ENCODE measurements at places on chromosomes 2 and 18.

DNA sequence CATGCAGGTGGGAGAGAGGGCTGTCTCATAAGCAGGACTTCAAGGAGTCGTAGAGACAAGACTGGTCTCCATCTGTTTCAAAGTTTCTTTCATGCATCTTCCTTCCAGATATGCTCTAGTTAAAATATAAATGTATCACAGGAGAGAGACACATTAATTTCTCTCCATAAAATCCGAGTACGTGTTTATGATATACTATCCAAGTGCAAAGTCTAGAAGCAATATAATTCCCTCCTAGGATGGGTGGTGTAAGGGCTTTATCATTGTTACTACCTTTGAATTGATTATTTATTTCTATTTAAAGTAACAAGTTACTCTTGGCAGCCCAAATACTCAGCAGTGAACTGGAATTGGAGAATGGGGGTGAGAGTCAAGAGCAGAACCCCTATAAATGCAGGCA, 172.3 kb downstream of the LRRTM1 start:
- DNase-seq = no peak

DNA sequence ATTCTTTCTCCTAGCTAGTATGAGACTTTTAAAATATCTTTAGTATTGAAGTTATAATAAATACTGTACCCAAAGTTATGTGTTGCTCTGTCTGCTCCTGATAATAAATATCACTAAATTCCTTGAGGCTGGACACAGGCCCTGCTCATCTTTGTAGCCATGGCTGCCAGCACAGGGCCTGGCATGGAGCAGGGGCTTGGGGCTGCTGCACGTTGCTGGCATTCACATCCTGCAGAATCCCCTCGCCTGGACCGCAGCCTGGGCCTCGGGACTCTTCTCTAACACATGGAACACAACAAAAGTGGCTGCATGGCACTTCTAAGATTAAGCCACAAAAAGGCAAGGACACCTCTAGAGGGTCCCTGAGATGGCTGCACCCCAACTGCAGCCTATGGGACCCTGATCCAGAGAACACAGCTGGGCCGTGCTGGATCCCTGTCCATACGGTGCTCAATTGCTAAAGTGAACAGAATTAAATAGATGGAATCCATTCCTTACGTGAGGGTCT, 477.5 kb upstream of the MYT1L start:
- no peak for DNase-seq

GRCh38 chr2:96523659-96524481, 12.7 kb upstream of the ARID5A start:
- no peak for DNase-seq

DNA sequence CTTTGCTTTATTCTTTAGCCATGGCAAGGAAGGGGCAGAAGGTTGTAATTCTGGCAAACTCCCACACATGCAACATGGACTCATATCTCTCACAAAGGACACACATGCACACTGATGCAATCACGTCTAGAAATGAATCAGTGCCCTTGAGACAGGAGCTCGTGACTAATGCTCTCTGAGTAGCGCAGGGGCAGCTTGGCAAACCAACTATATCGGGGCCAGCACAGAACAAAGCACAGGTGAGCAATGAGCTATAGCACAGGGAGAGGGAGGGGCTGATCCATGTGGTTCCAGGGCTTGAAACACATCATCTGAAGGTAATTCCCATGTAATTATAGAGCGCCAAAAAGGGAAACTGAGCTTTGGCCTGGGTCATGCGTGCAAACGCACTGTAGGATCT, 165.2 kb upstream of the KLF7 start:
- no peak for DNase-seq

DNA sequence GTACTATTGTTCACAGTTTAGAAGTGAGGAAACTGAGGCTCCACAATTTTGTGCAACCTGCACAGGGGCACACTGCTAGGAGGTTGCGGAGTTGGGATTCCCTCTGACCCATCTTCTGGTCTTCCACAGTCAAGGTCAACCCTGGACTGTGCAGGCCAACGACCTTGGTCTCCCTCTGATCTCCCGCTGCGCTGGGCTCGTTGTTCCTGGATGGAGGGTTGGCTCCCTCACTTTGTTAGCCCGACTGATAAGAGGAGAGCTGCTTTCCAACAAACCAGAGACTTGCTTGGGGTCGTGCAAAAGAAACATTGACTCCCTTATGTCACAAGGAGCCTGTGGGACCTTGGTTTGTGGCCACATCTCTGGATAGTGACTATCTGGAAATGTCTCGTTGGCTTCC, 187.6 kb downstream of the MYCN start:
- no peak for DNase-seq

GRCh38 chr2:232434563-232435374, 21.2 kb upstream of the ALPI start:
- DNase-seq = no peak

GRCh38 chr2:75153221-75153620, 46.1 kb downstream of the TACR1 start:
- no peak for DNase-seq

GRCh38 chr2:155141418-155141817, 442.9 kb downstream of the KCNJ3 start:
- no peak for DNase-seq

GRCh38 chr18:32386471-32386870, 84.2 kb downstream of the GAREM1 start:
- no peak for DNase-seq

GRCh38 chr18:3153107-3153704, 66.6 kb downstream of the MYOM1 start:
- no peak for DNase-seq

DNA sequence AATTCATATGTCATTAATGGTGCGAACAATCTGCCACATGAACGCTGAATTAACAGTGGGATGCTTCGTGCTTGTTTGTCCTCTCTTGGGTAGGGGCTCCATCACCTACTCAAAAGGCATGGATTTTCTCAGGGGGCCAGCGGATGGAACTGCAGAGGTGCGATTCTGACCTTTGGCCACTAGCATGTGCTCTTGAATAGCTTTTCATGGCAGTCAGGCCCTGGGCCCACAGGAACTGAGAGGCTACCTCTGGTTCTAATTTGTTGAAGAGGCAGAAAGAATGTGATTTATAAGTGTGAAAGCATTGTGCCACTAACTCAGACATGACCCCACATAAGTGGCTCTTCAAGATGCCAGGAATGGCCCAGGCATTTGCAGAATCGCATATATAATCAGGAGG, 283.2 kb downstream of the INSIG2 start:
- DNase-seq = no peak

DNA sequence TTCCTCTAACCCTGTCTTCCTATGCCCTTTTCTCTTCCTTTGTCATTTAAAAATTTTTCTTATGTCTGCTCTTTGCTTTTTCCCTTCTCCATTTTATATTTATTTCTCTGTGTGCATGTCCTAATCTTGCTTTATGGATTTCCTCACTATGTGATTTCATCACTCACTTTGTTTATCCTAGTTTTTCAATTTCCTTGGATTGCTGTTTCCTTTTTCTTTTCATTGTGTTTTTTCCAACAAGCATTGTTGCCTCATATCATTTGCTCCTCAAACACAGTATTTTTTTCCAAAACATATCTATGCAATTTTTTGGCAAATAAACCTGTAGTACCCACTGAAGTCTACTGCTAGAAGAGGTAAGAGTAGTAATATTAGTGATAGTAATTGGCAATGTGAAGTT, 67.4 kb upstream of the PNPT1 start:
- no peak for DNase-seq

DNA sequence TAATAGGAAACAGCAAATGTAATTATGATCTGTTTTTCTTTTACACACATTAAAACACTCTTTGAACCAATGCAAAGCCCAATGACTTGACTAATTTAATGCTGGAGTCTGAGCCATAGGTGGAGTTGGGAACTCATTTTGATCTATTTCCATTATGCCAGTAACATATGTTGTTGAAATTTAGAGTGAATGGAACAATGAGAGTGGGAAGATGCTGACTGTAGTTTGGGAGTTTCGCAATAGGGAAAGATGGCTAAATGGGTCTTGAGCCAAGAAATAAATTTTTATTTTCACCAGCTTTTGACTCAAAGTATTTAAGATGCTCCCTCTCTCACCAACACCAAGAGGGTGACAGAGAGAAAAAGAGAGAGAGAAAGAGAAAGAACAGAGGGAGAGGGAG, 246.7 kb downstream of the DLGAP1 start:
- DNase-seq = no peak

DNA sequence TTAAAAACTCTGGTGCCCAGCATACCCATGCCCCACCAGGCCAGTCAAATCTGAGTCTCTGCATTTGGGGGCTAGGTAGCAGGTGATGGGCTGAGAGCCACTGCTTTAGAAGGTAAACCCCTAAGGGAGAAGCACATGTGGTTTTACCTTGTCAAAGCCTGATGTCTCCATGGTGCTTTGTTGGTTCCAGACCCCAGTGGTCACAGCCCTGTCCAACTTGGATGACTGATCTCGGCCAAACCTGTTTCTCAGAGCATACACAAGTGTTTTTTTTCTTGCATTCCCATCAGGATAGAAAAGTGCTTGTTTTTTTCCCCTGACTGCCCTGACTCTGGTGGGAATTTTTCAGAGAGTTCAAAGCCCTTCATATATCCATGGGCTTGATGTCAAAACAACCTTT, 13.5 kb downstream of the PLB1 start:
- no peak for DNase-seq

GRCh38 chr2:78408795-78409118, 616.7 kb upstream of the REG3G start:
- DNase-seq = no peak

- peak; percentile 41 for DNase-seq
Observed at GRCh38 chr2:28956415-28956826, 24.7 kb upstream of the TOGARAM2 start.

- no peak for DNase-seq
Observed at GRCh38 chr2:73269686-73270465, 14.4 kb downstream of the FBXO41 start.

DNA sequence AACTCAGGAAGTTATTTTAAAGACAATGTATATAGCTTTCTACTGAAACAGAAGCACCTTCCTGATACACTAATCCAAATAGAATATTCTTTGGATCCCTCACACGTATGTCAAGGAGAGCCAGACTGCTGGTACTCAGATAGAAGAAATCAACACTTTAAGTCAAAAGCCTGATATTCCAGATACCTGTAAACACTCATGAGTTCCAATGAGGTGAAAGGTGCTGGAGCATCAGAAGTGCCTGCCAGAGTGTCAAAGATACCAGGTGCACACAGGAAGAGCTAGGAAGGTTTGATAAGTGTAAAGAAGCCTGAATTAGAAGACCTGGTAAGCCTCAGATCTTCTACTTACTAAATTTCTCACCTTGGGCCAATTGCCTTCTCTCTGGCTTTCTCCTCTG, 226.3 kb upstream of the SP5 start:
- DNase-seq = no peak

GRCh38 chr2:47357483-47357882, 45.5 kb upstream of the MSH2 start:
- DNase-seq = no peak

- no peak for DNase-seq
Observed at GRCh38 chr18:63091671-63092364, 227.8 kb downstream of the BCL2 start.

DNA sequence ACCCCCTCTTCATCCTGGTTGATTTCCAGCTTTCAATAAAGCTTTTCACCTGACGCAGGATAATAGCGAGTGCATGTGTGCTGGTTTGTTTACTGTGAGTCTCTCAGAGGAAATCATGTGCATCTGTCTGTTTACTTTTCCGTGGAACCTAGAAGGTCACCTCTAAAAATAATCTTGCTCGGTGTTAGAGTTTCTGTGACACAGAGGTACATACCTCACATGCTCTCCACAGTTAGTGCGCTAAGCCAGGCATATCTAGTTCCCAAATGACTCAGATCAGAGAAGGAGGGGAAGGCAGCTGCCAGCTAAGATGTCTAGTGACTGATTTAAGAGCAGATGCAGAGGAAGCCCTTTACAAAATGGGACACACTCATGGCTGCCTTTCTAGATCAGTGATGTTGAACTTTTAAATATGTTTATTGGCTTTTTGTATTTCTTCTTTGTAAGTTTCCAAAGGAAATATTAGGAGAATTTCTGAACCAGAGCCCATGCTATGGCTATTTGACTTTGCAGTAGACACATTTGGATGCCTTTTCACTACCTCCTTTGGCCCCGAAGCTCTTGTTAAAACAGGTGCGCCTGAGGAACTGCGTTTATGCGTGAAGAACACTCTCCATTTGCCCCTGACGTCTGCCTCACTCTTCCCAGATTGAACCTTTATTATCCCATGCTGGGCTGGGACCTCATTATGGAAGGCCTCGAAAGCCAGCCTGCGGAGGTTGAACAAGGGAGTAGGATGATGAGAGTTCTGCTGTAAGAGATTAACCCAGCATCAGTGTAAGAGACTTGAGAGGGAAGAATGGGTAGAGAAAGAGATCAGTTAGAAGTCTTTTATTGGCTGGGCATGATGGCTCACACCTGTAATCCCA, 145.6 kb downstream of the FAM161A start:
- DNase-seq = no peak

DNA sequence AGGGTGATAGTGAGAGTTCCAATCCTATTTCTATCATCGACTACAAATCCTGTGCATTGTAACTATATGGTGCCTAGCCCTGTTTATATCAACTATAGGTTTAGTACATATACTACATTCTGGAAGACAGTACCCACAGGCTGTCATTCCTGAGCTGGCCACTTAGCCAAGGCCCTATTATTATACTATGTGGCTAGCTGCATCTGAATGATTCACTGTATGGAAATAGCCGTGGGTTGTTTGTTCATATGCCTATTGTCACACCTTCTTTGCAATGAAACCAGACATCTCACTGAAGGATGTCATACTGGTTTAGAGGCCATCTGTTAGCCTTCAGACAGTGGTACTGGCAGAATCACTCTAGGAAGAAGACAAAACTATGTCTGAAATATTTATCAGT, 62.3 kb upstream of the FSIP2 start:
- no peak for DNase-seq

DNA sequence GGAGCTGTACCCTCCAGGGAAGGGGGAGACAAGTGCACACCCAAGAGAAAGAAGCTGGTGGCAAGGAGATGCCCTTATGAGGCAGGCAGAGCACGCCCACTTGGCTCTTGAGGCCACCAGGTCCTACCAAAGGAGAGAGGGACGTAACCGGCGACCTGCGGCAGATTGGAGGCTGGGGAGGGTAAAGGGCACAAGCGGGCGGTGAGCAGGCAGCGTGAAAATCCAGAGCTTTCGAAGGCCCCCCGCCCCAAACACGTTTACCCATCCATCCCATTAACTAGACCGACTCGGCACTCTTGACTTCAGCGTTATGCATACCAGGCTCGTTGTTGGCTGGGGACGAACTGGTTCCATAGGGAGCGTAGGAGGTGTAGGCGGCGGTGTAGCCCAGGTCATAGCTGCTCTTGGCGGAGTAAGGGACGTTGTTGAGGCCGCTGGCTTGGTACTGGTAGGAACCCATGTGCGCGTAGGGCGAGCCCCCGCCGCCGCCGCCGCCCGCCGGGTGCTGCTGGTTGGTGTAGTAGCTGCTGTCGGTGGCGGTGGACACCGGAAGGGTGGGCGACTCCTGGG, 794 bp downstream of the DLX2 start:
- no peak for DNase-seq
